ENCODE measurements at places on chromosomes 7 and 10. TPM values are rescaled to one million over a fixed set of nuclear protein-coding genes. Genes with fewer than 3 reads are reported as not detected.
A peak's percentile ranks its signal among the peaks of the same experiment; 100 is the strongest.

DNA sequence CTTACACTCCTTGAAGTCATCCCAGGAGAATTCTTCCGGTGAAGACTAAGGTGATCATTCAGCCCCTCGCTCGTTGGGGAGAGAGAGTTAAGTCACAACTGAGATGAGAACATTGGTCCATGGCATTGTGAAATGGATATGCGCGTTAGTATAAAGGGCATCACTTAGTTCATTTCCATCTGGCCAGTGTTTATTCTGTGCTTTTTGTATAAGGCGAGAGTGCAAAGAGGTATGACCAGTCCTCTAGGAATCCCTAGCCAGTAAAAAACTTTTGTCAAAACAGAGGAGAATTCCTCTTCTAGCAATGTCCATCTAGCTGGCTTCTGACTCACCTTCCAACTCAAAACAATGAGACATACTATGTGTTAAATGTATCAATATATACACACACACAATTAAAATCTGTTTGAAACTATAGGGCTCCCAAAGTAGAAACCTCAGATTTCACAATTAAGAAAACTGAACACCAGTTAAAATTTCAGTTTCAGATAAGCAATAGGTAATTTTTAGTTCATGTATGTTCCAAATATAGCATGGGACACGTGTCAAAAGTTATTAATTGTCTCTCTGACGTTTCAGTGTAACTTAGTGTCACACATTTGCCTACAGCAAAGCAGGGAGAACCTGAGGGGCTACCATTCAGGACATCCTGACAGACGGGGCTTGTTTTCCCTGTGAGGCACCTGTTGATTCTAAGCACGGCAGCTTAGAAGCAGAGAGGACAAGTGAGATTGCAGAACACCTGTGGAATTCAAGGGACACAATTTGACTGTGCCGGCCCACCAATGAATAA lies 158.9 kb downstream of the KLF6 start:
- DNase-seq: no peak

The PON1 gene
- not detected for total RNA-seq

DNA sequence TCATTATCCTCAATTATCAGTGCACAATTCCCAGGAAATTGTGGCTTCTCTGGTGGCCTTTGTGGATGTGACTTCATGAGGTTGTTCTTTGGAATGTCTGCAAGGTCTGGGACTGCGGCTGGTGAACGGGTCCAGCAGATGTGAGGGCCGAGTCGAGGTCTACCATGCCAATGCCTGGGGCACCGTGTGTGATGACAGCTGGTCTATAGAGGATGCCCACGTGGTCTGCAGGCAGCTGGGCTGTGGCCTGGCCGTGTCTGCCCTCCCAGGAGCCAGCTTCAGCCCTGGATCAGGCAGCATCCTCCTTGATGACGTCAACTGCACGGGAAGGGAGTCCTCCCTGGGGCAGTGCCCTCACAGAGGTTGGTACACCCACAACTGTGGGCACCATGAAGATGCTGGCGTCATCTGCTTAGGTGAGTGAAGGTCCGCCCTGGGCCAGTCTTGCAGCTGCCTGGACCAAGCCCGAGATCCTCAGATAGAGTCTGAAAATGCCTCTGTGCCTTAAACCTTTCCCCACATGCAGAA lies 46.9 kb downstream of the CUZD1 start:
- DNase-seq: no peak

DNA sequence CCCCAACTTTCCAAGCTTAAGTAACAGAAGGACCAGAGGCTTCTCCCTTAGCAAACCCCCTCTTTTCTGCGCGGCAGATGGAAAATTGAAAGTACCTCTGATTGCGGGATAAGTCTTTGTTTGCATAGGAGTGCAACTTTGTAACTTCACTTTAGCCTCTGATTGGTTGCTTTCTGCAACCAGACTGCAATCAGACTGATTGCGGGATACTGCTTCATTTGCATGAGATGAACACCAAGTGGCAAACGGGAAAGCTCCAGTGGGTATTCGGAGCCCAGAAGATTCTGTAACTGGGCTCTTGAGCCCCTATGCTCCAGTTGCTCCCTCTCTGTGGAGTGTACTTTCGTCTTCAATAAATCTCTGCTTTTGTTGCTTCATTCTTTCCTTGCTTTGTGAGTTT lies 260.6 kb downstream of the BAMBI start:
- DNase-seq: no peak

The OR13A1 gene
- under 0.01 TPM for total RNA-seq

- no peak for DNase-seq
Measured at GRCh38 chr7:150453181-150453580, 2.8 kb downstream of the GIMAP8 start.

DNA sequence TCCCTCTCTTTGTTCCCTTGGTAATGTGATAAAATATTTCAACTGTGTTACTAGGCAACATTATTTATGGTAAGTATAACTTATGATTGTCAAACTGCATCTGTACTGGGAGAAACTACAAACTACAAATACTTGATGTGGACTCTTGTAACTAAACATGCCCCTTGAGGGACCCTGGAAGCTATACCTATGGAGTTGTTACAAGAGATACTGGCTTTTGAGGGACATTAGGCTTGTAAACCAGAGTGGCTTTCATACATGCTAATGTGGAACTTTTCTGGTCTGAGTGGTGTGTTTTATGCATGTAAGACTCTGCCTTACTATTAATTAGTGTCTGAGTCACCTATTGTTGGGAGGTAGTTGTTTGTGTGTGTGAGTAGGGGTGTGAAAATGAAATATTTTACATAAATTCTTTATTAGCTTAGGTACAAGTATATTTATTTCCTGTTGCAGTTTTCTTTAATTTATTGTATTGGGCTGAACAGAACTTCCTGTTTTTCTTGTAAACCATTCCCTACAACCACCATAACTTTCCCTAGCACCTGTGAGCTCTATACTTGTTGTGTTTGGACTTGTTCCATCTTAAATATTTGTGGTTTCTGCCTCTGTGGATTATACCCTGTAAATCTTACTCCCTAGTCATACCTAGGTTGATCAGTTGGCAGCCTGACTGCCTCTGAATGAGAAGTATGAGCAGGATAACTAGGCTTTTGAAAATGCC lies 49.8 kb downstream of the STK31 start:
- no peak for DNase-seq

GRCh38 chr10:8312781-8313180 lies 258.3 kb downstream of the GATA3 start:
- no peak for DNase-seq

- no peak for DNase-seq
Measured at GRCh38 chr7:25132430-25132829, 7.4 kb upstream of the CYCS start.

The HOXA2 gene
- total RNA-seq: 0.36 TPM

DNA sequence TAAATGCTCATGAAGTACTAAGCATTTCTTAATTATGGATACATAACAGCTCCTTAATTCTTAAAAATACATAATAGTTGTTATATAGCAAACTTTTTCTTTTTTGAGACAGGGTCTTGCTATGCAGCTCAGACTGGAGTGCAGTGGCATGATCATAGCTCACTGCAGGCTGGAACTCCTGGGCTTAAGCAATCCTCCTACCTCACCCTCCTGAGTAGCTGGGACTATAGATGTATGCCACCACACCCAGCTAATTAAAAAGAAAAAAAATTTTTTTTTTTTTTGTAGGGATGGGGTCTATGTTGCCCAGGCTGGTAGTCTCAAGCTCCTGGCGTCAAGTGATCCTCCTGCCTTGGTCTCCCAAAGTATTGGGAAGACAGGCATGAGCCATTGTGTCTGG lies 30.9 kb downstream of the IRF5 start:
- no peak for DNase-seq

GRCh38 chr7:41319581-41319980 lies 383.3 kb downstream of the INHBA start:
- peak; percentile 41 for DNase-seq

DNA sequence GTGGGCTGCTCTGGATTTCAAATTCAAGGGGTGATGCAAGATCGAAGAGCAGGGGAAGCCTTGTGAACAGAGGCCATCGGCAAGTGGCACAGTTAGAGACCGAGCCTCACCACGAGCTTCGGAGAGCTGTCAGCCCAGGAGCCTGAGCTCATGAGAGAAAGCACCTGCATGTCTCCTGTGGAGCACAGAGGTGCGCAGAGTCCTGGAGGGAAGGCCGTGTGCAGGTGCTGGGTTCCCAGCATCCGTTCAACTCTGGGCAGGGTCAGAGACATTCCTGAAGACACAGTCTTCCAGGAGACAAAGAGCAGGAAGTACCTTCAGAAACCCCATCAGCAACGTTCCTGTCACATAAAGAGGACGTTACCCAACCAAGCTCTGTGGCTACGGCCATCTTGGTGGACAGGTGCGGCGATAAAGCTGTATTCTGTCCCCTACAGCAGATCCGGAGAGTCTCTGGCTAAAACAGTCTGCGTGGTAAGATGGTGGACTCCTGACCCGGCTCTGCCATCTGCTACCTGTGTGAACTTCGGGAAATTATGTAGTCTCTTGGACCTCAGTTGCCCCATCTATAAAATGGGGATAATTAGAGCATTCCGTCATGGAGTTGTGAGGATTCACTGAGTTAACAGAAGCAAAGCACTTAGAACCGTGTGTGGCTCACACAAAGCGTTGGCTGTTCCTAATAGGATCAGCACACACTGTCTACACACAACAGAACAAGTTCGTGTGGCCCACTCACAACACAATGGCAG lies 40.6 kb downstream of the NOD1 start:
- no peak for DNase-seq

DNA sequence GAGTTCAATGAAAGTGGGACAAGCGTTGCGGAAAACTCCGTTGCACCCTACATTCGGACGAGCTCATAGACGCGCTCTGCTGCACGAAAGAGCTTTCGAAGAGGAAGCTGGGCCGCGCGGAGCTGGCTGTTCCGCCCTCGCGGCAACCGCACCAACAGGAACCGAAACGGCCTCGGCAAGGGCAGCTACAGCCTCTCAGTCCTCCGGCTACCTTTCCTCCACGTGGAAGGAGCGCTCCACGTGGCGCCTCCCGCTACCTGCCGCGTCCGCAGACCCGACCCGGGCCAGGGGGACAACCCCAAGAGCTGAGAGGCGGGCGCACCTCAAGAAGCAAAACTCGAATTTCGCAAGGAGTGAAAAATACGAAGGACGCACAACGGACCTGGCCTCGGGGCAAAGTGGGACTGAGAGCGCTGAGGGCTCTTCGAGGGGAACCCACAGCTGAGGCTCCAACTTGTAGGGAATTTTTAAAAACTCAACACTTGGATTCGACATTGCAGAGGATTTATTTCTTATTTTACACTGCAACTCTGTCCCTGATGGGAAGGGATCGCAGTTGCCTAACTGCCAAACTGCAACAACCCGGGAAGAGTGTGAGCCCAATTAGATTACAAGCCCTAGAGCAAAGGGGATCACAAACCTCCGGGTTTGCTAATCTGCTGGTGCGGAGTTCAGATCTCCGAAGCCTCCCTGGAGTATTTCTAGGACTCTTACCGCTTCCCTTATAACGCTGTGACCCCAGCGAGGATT lies 1.4 kb downstream of the HPSE2 start:
- peak; percentile 78 for DNase-seq

The FEZF1 gene
- total RNA-seq: not detected

- no peak for DNase-seq
Measured at GRCh38 chr10:515674-516073, 173.8 kb downstream of the DIP2C start.

The RBP3 gene
- not detected for total RNA-seq

DNA sequence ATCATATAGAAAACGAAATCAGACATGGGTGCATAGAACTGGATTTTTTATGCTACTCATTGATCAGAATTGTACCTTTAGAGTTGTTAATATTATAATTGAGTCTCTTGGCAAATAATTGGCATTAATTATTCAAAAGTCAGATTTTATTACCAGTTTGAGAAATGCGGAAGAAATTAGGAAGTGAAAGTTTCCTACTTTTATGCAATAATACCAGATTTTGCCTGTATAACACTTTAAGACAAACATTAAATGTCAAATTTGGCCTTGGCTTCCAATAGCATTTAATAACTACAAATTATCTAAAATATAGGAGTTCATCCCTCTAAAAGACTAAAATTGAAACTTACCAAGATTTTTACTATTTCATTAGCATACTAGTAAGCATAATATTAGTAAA lies 6.8 kb upstream of the TFEC start:
- no peak for DNase-seq

The TUBAL3 gene
- not detected for total RNA-seq

GRCh38 chr10:52688899-52689298 lies 83.7 kb downstream of the MBL2 start:
- DNase-seq: no peak

- no peak for DNase-seq
Measured at GRCh38 chr10:113436851-113437250, 116.0 kb upstream of the HABP2 start.

The RBP4 gene
- total RNA-seq: 2.1 TPM

DNA sequence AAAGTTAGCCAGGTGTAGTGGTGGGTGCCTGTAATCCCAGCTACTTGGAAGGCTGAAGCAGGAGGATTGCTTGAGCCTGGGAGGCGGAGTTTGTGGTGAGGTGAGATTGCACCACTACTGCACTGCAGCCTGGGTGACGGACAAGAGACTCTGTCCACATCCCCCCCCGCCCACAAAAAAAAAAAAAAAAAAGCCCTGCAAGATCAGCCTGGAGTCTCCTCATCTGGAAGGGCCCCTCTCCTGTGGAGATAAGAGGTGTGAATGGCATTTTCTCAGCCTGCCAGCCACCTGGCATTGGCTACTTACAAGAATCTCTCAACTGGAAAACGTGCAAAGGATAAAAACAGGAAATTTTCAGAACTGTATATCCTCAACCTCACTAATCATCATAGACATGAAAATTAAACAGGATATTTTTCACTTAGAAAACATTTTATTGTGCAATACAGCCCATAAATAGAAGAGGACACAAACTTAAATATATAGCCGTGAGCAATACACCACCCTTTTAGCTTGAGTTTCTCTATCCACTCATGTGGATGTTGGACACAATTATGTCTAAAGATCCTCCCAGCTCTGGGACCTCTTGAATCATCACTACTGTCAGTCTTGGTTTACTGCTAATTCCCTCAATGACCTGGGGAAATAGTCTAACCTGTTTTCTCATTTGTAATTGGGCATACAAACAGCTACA lies 11.3 kb upstream of the TSPAN15 start:
- DNase-seq: no peak

The AKR1E2 gene
- 17.7 TPM for total RNA-seq

DNA sequence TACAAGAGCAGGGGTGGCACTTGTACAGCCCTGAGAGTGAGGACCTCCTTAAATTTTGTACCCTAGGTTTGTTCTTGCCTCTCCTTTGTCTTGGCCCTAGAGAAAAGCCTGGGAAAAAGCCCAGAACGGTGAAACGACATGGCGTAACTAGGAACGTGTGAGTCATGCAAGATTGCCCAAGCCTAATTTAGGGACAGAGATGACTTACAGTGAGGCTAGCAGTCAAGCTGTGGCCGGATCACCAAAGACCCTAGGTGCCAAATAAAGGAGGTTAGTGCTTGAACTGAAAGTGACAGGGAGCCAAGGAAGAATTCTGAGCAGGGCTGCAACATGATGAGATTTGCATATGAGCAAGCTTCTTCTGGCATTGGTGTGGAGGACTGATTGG lies 25.1 kb downstream of the TBXAS1 start:
- DNase-seq: no peak

DNA sequence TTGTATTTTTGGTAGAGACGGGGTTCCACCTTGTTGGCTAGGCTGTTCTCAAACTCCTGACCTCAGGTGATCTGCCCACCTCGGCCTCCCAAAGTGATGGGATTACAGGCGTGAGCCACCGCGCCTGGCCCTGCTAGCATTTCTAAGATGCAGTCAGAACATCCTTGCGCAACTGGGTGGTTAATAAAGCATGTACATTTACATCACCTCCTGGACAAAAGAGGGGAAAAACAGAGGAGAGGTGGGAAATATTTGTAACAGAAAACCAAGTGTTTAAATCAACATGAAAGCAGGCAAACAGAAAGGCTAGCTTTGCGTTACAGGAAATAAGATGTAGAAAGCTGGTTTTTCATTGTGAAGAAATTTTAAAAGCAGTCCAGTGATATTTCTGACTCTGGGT lies 220.9 kb upstream of the KMT2E start:
- no peak for DNase-seq

Measured in osteoblast (primary cell).